ENCODE measurements at places on chromosomes 3 and 15. TPM values are rescaled to one million over a fixed set of nuclear protein-coding genes. Genes with fewer than 3 reads are reported as not detected.

The ZNF501 gene
- polyA plus RNA-seq, result 3.9 TPM

The ARGFX gene
- not detected for polyA plus RNA-seq

The CCR2 gene
- not detected for polyA plus RNA-seq

The SPATA12 gene
- polyA plus RNA-seq, result not detected

Data from AG04450 (cell line).